Hippocampal formation (tissue), 2 donors: ENCODE measurements at places on chromosomes 12 and 14.

DNA sequence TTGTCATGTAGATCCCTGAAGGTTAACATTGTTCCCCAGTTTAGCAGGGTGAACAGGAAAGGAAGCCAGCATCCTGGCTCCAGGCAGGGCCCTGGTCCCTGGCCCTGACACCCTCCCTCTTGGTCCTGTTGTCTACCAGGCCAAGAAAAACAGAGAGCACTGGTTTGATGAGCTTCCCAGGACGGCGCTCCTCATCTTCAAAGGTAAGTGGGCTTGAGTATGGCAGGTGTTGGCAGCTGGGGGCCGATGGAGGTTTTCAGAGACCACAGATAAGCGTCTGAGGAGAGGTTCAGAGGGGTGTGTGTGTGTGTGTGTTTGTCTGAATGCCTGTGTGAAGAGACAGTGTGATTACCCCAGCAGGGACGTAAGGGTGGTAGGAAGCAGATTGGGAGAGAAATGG, 56.3 kb downstream of the SLC8B1 start:
- no peak for DNase-seq

GRCh38 chr14:70595443-70596185, 4.8 kb downstream of the MED6 start:
- DNase-seq, result no peak

DNA sequence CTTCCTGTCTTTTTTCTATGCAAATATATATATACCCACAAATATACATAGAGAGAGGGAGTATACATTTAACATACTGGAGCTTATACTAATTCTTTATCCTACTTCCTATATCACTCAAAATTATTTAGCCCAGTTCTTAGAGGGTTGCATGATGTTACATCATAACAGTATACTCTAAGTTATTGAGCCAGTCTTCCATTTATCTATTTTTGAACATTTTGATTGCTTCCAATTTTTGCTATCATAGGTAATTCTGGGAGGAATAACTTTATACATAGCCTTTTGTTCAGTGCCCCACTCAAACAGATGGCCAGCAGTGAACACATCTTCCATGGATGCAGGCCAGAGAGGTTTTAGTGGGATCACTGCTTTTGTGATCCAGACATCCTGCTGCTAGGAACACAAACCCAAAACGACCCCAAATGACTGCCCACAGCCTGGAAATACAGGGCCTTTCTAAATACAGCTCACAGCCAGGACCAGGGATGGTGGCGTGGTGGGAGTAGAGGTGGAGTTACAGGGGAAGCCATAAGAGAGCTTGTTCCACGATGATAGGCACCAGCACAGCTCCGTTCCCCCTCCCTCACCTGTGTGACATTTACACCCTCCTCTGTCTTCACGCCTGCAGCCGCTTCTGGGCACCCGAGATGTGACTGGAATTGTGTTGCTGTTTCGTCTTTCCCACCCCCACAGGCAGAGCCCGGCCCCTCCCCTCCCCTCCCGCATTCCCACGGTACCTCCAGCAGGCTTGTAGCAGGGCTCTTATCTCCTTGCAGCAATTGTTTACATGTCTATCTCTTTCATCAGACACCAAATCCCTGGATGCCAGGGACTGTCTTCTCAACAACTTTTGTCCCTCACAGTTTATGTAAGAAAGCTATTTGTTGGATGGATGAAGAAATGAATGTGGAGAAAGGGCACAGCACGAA, 30.7 kb upstream of the HDAC7 start:
- no peak for DNase-seq

- DNase-seq, result no peak
These were observed 20.3 kb downstream of the FBLN5 start for GRCh38 chr14:91927191-91927590.

DNA sequence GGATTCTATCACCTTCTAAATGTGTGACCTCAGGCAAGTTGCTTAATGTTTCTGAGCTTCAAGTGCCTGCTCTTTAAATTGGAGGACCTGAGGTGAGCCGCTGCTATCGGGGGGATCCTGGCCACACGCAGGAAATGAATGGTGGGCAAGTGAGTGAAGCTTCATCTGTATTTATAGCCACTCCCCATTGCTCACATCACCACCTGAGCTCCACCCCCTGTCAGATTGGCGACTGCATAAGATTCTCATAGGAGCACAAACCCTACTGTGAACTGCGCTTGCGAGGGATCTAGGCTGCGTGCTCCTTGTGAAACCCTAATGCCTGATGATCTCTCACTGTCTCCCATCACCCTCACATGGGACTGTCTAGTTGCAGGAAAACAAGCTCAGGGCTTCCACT, 158.6 kb upstream of the CCND2 start:
- no peak for DNase-seq

DNA sequence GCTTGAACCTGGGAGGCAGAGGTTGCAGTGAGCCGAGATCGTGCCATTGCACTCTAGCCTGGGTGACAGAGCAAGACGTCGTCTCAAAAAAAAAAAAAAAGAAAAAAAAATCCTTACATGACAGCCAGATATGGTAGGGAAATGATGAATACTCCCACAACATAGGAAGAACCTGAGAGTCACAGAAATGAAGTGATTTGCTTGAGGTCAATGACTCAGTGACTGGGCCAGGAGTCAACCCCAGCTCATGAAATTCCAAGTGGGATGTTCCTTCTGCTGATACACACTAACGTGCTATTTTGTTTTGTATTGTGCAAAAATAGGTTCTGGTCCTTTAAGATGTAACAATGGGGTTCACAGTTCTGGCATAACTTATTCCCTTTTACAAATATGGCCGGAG, 9.0 kb downstream of the RHOF start:
- DNase-seq, result no peak

DNA sequence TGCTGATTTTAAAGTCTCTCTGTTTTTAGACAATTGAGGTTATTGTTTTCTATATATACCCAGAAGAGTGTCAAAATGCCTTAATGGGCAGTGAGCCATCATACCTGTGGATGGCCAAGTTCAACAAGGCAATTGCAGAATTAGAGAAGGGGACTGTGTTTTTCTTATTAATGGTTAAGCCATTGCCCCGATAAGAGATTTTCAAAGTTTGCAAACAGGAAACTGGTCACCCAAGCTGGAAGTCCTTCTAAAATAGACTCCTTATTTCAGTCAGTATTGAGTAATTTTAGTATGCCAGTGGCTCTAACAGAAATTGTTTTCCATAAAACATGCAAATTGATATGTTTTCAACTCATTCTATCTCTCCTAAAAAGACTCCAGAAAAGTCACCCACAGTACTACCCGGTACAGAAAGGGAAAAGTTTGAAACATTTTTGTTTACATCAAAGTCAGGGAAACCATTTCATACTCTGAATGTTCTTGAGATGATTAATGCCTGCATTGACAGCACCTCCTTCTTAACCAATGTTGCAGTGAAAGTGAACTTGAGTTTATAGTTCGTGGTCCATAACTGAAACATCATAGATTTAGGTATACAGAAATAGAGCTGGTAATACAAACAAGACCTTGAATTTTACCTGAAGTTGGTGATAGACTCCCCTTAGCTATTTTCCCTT, 191.1 kb downstream of the TMX1 start:
- DNase-seq, result no peak

DNA sequence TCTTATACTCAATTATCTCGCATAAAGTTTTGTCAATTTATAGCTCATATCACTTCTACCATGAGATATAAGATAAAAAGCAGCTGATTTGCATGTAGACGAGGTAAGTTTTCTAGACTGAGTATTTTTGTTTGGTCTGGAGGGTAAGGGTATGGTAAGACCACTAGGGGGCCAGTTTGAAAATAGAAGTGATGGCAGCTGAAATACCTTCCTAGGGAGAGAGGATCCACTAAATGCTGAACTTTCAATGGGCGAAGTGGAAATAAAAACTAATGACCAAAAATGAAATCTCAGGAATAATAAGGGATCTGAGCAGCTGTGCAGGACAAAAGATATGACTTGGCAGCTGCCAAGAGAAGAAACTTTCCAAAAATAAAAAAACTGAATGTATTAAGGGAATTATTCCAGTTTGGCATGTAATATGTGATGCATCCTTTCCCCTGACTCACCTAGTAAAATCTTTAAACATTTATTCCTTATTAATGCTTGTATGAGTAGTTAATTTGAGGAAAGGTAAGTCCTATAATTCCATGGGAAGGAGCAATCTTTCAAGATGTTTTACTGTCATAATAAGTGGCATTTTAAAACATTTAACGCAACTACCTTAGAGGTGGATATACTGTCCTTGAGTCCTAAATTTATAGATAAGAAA, 754.5 kb downstream of the C12orf50 start:
- DNase-seq, result no peak
